ENCODE measurements at places on chromosomes 1 and 21.

GRCh38 chr1:34770891-34771504 is 10.0 kb upstream of the GJB3 start:
- DNase-seq, result no peak

DNA sequence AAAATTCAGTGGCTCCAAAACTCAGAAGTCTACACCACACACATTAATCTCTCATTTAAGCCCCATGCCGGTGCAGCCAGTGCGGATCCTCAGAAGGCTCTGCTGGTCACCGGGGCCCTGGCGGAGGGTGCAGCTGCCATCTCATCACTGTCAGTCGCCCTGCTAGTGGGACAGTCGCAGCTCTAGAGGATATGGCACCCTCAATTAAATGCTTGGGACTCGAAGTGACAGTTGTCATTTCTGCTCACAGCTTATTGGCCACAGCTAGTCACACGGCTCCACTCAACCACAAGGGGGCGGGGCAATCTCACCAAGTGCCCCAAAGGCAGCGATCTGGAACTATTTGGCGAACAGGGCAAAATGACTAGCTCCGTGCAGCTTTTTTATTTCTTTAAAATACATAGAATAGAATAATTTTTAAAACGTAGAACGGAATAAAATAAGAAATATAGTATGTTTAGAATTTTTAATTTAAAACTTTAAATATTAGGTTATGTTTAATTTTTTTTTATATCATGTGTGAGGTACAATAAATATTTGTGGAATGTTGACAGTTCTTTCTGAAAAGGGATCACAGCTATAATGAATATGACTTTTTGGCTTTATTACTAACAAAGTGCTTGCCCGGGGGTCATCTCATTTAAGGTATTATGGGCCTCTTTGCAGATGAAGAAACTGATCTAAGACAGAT is 8.0 kb upstream of the MAN1C1 start:
- DNase-seq, result peak; percentile 77

- DNase-seq, result no peak
These were observed 69.6 kb downstream of the OLFML2B start for GRCh38 chr1:161954050-161954449.

DNA sequence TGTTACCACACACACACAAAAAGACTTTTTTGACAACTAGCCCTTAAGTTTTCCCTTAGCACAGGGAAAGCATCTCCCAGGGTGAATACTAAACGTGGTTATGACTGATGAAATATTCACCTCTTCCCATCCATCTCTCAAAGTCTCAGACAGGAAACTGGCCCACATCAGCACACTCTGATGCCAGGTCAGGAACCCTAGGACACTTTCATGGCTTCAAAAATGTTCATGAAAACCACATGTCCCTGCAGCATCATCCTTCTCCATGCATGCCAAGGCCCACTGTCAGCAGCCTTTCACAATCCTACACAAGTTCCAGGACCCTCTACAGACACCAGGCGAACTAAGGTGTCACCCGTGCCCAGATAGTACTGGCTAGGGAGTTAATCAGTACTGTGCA is 68.7 kb downstream of the DNTTIP2 start:
- no peak for DNase-seq

DNA sequence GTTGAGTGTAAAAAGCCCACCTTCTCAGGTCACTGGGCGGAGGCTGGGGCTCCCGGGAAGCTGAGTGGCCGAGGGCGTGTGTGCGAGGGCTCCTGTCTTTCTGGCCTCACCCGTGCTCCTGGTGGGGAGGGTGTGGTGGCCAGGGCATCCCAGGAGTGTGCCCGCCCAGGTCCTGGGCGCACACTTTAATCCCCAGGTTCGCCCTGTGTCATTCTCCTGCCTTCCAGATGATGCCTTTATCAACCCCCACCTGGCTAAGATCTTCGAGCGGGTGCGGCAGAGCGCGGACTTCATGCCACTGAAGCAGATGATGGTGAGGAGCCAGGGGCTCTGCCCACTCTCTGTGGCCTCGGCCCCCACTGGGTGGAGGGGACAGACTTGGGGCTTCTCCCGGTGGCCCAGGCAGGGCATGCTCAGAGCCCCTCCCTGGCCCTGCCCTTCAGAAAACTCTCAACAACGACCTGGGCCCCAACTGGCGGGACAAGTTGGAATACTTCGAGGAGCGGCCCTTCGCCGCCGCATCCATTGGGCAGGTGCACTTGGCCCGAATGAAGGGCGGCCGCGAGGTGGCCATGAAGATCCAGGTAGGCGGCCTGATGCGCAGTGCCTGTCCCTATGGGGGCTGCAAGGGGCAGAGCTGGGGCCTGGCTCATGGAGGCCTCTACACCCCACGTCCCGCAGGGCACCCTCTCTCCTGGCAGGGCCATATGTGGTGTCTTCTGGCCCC is 42.5 kb downstream of the COQ8A start:
- DNase-seq, result no peak

- no peak for DNase-seq
These were observed 17.4 kb downstream of the DYNLT5 start for GRCh38 chr1:66769512-66770229.

DNA sequence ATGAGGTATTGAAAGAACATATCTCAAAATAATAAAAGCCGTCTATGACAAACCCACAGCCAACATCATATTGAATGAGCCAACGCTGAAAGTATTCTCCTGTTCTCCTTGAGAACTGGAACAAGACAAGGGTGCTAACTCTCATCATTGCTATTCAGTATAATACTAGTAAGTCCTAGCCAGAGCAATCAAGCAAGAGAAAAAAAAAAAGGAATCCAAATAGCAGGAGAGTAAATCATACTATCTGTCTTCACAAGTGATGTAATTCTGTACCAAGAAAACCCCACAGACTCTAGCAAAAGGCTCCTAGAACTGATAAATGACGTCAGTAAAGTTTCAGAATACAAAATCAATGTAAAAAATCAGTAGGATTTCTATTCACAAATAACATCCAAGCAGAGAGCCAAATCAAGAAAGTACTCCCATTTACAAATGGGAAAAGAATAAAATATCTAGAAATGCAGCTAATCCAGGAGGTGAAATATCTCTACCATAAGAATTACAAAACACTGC is 1632.8 kb downstream of the NCAM2 start:
- no peak for DNase-seq

DNA sequence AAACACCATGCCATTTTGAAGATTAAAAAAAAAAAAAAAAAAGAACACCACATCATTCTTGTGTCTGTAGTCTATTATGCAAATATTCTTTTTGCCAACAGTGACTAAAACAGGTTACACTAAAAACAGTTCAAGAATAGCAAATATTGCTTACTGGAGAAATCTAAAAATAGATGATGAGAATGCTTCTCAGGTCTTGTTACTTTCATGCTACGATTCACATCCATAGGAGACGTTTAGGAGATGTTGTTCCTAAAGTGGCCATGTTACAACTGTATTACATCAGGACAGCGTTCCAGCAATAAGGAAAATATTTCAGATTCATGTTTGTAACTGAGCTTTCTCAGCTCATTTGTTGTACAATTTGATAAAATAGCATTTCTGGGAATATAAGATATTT is 32.3 kb downstream of the RAB3GAP2 start:
- no peak for DNase-seq

GRCh38 chr21:35616090-35616489 is 444.2 kb downstream of the SETD4 start:
- no peak for DNase-seq

DNA sequence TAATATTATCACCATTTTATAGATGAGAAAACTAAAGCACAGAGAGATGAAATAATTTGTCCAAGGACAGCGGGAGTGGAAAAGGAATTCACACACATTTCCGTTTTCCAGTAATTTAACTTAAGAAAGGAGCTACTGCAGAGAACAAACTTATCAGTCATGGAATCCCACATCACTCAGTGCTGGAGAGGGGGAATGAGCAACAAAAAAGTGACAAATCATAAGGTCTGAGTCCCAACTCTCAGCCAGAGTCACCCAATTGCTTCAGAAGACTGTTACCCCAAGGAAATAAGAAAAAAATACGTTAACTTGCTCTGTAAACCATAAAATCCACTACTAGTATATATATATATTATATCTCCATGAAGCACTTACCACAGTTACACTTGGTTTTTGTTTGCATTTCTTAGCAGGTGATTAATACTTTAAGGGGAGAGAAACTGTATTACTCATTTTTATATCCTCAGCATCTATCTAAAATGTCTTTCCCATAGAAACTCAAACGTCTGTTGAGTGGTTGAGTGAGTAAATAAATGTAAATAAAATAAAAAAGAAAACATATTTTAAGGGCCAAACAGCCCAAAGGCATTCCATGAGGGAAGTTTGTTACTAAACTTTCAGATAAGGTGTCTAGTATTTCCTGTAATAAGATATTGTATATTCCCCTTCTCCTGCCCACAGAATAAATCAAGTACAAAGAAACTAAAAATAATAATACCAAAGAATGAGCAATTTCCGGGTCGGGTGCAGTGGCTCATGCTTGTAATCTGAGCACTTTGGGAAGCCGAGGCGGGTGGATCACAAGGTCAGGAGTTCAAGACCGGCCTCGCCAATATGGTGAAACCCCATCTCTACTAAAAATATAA is 76.8 kb downstream of the SLC45A1 start:
- DNase-seq, result no peak

DNA sequence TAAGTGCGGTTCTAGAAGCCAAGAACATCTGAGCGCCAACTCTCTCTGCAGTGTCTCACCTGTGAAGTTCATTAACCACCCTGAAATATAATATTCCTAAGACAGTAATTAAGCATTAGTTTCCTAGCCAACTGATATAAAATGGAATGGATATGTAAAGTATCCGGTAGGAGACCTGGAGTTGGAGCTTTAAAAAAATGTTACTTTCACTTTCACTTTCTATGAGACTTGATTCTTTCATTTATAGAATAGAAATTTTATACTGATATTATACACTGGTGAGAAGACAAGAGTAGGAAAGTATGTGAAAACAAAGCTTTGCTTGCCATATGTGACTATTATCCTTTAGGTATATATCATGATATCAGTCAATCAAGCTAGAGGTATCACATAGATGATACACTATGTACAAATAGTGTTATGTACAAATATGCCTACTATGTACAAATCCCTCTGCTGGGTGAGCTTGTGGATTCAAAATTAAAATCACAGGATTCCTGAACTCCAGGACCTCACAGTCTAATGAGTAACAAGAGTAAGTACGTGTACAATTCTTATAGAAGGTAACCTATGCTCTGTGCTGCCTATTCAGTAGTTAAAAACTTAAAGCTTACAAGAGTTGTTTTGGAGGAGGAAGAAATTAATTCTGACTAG is 934.2 kb downstream of the TTLL7 start:
- DNase-seq, result no peak

DNA sequence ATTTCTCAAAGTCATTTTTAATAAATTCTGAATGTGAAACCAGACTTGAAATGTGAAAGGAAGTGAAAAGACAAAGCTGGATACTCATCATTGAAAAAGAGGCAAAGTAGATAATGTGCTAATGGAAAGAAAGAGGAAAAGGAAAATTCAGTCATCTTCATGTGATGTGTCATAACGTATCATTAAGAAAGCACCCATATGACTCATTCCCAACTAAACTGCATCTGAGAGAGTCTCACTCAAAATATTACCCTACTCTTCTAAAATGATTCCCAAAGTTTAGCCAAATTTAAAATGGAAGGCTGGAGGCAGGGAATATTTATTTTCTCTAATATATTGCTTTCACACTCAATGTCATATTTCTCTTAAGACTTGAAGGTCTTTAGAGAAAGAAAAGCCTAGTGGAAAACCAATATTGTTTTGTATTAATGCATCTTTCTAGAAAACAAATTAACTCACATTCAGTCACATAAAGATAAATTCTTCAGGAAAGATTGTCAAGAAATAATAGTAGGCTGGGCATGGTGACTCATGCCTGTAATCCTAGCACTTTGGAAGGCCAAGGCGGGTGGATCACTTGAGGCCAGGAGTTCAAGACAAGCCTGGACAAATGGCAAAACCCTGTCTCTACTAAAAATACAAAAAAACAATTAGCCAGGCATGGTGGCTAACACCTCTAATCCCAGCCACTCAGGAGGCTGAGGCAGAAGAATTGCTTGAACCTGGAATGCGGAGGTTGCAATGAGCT is 129.9 kb downstream of the SLC30A10 start:
- no peak for DNase-seq

- no peak for DNase-seq
These were observed 78.3 kb downstream of the PSMG1 start for GRCh38 chr21:39104911-39105310.

GRCh38 chr1:56139836-56140235 is 439.5 kb downstream of the PLPP3 start:
- DNase-seq, result no peak

DNA sequence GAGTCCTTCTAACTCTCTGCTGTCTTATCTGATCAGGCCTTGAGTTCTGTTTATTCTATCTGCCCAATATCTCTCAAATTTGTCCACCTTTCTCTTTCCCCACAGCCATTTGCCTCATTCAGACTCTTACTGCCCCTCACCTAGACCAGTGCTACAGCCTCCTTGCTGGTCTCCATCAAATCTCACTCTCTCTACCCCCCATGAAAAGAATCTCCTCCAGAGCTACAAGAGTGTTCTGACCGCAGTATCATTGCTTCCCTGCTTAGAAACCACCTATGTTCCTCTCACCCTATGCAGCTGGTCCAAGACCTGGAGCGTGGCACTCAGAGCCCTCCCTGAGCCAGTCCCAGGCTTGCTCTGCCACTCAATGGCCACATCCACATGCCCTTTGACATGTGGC is 231.0 kb upstream of the JUN start:
- no peak for DNase-seq

GRCh38 chr1:204669579-204669978 is 16.0 kb downstream of the LRRN2 start:
- no peak for DNase-seq

DNA sequence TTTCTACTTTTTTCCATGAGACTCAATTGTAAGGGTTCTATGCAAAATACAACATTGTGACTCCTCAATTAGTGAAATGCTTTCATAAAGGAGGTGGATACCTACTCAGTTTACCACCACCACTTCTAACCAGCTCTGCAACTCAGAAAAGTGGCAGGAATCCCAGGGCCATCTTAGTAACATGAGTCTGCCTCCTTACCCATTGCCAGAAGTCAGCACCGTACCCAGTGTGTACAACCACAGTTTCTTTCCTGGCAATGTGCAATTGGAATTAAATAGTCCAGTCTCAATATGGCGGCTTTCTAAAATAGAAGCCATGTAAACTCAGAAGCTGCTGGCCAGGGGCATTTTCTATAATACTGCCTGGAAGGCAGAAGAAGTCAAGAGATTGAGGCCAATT is 32.1 kb downstream of the TESK2 start:
- DNase-seq, result no peak

DNA sequence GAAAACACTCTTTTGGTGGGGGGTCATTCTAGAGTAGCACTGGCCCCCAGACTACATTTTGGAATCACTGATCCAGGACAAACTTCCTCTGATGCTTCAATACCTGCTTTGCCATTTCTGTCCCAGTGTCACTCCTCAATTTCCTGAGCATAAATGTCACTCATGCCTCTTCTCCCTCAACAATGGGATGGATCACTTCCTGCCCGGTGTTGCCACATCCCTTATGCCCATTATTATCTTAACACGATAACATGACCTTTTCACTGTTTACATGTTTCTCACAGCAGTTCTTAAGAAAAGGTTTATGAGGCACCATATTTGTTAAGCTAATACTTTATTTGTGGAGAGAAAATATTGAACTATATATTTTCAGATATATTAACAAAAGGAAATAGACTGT is 3.9 kb upstream of the ITLN1 start:
- no peak for DNase-seq
